ENCODE measurements at places on chromosomes 1 and 21.

GRCh38 chr21:44425307-44425894 lies 29.9 kb upstream of the LRRC3 start:
- no peak for DNase-seq

GRCh38 chr1:227416156-227416830 lies 98.0 kb upstream of the CDC42BPA start:
- DNase-seq: peak; percentile 45

- DNase-seq: no peak
Measured at GRCh38 chr1:39754906-39755504, 16.1 kb downstream of the OXCT2 start.

DNA sequence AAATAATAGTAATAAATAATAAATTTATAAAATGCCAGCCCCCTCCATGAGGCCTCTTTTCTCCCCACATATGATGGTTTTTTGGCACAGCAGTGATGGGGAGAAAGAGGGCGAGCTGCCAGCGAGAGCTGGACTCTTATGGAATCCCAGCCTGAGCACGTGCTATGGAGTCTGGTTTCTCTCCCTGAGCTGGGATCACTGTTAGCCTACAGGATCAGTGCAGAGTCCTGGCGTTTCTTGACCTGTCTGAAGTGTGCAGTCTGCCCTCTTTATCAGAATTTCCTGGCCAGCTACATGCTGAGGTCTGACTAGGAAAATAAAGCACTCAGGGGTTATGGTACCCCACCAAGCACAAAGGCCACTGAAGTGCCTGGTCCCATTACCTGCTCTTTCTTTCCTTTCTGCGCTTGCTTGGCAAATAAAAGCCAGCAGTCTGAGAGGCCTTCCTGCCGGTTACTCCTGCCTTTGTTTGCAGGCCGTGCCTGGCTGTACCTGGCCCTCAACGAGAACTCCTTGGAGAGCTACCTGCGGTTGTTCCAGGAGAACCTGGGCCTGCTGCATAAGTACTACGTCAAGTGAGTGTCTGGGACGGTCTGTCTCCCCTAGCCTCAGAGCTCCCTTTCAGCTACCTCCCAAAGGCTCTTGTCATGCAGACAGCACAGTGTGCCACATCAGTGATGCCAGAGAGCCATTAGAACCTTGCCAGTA lies 18.5 kb upstream of the SLC25A34 start:
- no peak for DNase-seq

Measured in AG10803 (cell line).